T47D (cell line): ENCODE measurements at places on chromosomes 2 and 18.
A peak's percentile ranks its signal among the peaks of the same experiment; 100 is the strongest.

DNA sequence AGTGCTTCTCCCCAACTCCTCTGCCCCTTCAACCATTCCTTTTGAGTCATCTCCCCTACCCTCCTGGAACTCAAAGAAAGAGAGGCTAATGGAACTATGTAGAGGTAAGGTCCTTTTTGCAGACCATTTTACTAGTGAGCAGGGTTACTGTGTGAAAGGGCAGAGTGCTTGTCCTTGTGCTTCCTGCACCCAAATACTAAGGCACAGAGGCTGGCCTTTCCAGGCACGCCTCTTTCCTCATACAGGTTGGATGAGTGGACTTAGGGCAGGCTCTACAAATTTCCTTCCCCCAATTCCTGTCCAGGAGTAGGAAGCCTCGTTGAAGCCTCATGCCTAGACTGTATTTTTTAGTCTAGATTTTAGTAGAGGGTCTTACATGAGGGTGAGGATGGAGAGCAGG lies 288.8 kb upstream of the SLC14A2 start:
- DNase-seq = no peak

DNA sequence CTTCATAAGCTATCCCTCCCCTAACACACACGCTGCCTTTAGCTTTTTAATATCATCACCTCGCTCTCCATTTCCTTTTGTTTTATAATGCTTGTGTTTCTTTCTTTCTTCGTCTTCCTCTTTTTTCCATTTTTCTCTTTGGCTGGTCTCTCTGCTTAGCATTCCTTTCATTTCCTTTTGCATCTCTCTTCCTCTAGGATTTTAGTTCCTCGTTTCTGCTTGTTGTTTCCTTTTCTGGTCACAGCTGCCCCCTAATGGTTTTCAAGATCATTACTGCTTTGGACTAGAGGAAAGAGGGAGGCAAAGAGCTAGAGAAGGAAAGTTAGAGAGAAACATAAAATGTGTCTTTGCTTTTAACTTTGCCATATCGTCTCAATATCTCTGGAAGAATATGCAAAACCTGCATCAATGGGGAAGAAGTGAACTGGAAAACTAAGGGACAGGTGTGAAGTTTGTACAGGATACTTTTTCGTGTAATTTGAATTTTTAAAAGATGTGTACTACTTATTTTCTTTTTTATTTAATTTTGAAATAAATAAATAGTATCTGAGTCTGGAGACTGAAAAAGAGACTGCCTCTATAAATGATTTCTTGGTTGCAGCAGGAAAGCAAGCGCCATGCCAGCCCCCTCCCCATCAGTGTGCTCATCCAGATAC lies 6.3 kb upstream of the NRP2 start:
- peak; percentile 45 for DNase-seq

DNA sequence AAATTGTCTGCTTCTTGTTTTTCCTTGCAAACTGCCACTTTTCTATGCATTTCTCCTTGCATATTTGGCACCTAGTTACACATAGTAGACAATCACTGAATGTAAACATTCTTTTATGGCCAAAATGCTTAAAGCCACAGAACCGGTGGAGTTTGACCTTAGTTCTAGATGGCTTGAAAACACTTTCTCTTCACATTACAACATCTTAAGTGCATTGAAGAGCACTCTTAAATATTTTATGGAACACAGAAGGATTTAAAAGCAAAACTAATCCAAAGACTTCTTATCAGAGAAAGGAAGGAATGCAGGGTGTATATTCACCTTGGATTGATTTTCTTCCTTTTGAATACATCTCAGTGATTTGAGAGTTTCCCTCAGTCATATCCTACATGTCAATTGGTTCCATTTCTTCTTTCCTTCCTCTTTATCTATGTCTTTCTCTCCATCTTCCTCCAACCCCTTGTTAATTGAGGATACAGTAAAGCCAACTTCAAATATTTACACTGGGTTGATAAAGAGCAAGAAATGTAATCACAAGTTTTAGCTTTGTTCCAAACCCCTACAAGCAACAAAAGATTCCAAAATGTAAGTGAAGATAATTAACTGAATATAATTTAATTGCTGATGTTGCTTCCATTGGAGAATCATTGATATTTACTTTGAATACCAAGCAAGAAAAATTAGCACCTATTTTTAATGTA lies 548.0 kb downstream of the CNTNAP5 start:
- no peak for DNase-seq

- no peak for DNase-seq
Observed at GRCh38 chr2:16050261-16050907, 110.0 kb downstream of the MYCN start.

DNA sequence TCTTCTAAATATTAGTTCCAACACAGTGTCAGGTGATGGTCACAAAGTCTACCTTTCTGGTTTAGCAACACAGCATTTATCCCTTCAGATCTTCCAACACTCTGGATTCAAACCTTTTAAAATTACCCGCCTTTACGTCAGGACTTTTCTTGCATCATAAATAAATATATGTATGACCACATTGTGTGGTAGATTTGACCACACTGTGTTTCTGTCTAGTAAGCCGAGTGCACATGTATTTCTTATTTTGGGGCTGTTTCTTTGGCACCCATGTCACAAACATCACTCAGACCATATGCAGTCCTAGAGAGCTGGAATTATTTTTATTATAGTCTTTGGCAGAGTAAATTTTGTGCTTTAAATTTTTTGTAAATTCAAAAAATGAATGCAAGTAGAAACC lies 172.1 kb downstream of the ANKRD44 start:
- DNase-seq = no peak

GRCh38 chr2:67585400-67585799 lies 188.3 kb downstream of the ETAA1 start:
- no peak for DNase-seq

- DNase-seq = no peak
Observed at GRCh38 chr18:63291278-63291677, 28.3 kb downstream of the BCL2 start.

GRCh38 chr2:140601342-140601741 lies 1529.5 kb downstream of the LRP1B start:
- no peak for DNase-seq

DNA sequence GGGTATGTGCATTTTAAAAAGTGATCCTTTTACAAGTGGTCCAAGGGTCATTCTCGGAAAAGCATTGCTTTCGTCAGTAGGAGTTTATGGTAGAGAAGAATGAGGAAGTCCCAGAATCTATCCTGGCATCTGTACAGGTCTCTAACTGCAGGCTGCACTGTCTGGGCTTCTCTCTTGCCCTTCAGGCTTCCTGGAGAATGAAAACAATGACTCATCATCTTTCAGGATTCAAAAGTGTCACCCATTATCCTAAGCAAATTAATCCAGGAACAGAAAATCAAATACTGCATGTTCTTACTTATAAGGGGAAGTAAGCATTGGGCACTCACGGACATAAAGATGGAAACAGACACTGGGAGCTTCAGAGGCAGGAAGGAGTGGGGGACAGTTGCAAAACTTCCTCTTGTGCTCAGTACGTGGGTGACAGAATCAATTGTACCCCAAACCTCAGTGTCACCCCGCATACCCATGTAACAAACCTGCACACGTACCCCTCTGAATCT lies 60.2 kb upstream of the TXNDC2 start:
- peak; percentile 87 for DNase-seq

DNA sequence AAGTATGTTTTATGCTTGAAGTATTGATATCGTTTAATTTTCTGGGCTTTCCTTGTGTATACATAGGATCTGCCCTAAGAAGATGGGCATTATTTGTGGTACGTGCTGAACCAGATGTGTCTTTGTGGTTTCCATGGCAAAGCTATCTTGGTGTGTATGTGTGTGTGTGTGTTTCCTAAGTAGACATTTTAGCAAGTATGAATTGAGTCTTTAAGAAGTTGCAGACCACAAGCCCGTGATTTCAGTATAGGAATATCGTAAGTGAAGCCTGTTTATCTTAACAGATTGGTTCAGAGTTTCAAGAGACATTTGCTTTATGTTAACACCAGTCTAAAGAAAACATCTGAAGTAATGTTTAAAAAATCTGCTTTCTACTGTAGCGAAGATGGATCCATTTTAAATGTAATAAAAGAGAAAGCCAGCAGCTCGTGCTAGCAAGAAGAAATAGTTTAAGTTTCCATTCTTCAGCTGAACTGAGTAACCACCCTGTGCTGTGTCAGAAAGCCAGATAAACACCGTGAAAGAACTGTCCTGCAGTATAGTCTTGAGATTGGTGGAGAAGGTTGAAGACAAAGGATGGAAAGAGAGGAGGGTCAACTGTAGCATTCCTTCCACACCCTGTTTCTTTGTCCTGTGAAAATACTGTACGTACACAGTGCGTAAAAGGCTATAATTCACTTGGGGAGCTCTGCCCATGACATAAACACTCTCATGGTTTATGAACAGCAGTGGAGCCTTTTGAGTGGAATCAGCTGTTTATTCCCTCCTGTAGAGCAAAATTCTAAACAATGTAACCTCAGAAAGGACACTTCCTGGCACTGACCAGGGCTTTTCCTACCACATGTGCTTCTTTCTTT lies 91.9 kb upstream of the FOSL2 start:
- no peak for DNase-seq

DNA sequence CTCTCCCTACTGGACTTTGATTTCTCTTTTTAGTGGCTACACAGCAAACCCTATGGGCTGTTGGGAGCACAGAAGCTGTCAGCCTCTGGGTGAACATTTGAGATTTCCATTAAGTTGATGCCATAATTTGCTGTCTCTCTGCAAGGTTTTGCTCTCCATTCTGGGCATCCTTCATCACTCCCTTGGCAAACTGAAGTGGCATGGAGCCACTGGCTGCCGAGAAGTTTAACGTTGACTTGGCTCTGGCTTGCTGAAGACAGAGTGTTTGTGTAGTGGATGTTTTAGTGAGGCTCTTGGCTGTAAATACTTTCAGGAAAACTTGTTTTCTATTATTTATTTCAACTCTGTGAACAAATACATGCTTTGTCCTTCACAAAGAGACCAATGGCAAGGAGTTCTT lies 91.5 kb downstream of the ALK start:
- DNase-seq = no peak

- DNase-seq = no peak
Observed at GRCh38 chr18:71583252-71583651, 960.9 kb downstream of the CBLN2 start.

GRCh38 chr2:227817850-227818674 lies 4.4 kb downstream of the CCL20 start:
- peak; percentile 38 for DNase-seq

GRCh38 chr18:28132084-28132483 lies 44.8 kb downstream of the CDH2 start:
- no peak for DNase-seq
